ENCODE measurements at places on chromosomes 6 and 20. TPM values are rescaled to one million over a fixed set of nuclear protein-coding genes. Genes with fewer than 3 reads are reported as not detected.

The TOX2 gene
- 0.98 TPM for total RNA-seq

GRCh38 chr6:125867483-125867942 lies 76.8 kb downstream of the NCOA7 start:
- peak; percentile 87 for DNase-seq
- peak overlapping the region; percentile 19 for H3K4me3 ChIP-seq
- H3K27me3 ChIP-seq: no peaks in the 10 kb centered on the region
- no peaks in the 10 kb centered on the region for H3K36me3 ChIP-seq
- H3K27ac ChIP-seq: peak overlapping the region; percentile 28

- H3K27ac ChIP-seq: peak overlapping the region; percentile 100
- no peak overlapping the region for H3K4me3 ChIP-seq
- DNase-seq: peak; percentile 94
- H3K27me3 ChIP-seq: no peaks in the 10 kb centered on the region
Measured at GRCh38 chr6:14274546-14275492, 157.2 kb downstream of the CD83 start.

DNA sequence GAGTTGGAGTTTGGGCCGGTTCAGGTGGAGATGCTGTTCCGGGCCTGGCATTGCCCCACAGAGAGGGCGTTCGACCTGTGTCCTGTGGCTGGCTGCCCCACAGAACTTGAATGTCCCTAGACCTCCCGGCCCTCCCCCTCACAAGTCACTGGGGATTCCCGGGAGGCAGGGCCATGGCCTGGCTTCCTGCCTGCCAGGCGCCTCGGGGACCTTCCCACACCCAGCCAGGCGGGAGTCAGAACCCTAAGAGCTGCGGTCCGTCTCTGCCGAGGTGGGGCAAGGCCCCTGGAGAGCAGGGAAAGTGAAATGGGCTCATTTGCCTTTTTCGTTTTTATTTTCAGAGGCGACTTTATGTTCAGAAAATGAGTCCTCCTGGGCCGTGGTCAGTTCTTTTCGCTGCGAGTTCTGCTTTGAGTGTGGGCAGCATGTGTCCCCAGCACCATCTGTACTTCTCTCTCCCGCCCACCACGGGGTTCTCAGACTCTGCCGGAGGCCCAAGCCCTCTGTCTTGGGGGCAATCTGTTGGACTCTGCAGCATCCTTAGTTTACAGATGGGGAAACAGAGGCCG lies 8.5 kb downstream of the RBM38 start:
- no peaks in the 10 kb centered on the region for H3K4me1 ChIP-seq
- H3K27me3 ChIP-seq: no peaks in the 10 kb centered on the region
- H3K36me3 ChIP-seq: peaks cover 51% of the 10 kb centered on the region
- DNase-seq: no peak

- no peak for DNase-seq
- H3K27me3 ChIP-seq: peaks cover 14% of the 10 kb centered on the region
- no peaks in the 10 kb centered on the region for H3K36me3 ChIP-seq
- no peak overlapping the region for H3K4me3 ChIP-seq
Measured at GRCh38 chr20:54350415-54350814, 125.0 kb upstream of the DOK5 start.

DNA sequence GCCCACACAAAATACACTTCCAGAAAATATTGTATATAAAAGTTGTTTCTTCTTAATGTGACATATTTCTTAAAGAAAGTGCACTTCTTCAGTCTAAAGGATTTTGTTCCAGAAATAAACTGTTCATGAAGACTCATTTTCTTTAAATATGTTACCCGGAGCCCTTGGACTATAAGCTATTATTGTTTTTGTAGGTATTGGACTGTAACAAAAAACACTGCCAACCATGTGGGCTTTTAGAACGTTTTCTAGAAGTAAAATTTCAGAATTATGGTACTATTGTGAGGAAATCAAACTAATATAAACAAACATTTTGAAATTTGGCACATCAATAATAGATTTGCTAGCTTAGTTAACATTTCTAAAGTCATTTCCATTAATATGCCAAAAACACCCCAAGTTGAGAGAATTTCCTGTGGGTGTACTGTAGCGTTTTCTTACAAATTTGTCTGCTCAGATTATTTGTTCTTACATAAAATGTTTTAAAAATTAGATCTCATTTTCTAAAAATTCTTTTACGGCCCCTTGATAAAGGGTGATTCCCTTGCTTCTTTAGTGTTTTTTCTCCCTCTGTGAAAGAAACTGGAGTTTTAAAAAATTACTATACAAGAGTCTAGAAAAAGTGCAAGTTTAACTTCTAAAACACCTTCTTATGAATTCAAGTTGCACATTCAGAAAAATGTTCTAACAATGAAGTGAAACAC lies 3.4 kb downstream of the NKX2-4 start:
- no peak overlapping the region for H3K27ac ChIP-seq
- no peak overlapping the region for H3K4me3 ChIP-seq
- no peaks in the 10 kb centered on the region for H3K4me1 ChIP-seq
- peaks cover 14% of the 10 kb centered on the region for H3K27me3 ChIP-seq

- H3K4me1 ChIP-seq: peaks cover 9% of the 10 kb centered on the region
- H3K36me3 ChIP-seq: no peaks in the 10 kb centered on the region
- no peak overlapping the region for H3K27ac ChIP-seq
- no peak for DNase-seq
Measured at GRCh38 chr20:49446808-49447207, 35.7 kb downstream of the KCNB1 start.

DNA sequence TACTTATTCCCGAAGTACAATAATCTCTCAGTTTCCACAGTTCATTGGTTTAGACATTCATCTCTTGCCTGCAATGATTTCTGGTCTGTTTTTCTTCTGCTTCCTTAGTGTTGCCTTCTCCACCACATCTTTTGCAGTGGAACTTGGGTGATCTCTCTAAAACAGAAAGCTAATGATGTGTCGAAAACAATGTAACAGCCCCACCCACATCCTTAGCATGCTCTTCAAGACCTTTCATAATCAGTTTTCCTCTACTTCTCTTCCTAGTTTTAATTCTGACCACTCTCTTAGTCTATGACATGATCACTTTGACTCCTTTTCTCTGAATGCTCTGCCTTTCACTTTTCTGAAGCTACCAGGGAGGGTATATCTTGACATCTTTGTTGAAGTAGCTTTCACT lies 1007.9 kb upstream of the CITED2 start:
- no peak for DNase-seq
- no peaks in the 10 kb centered on the region for H3K36me3 ChIP-seq
- no peaks in the 10 kb centered on the region for H3K27me3 ChIP-seq
- peaks cover 4% of the 10 kb centered on the region for H3K4me1 ChIP-seq

- DNase-seq: no peak
- no peak overlapping the region for H3K4me3 ChIP-seq
- no peaks in the 10 kb centered on the region for H3K4me1 ChIP-seq
- 0 out of 2 replicates have a peak, but pooled peaks cover 8% of the 10 kb centered on the region for H3K27me3 ChIP-seq
Measured at GRCh38 chr6:40473026-40473425, 114.1 kb downstream of the LRFN2 start.

Data from PC-3 (cell line).